IMR-90 (cell line): ENCODE measurements at places on chromosomes 4 and X.

DNA sequence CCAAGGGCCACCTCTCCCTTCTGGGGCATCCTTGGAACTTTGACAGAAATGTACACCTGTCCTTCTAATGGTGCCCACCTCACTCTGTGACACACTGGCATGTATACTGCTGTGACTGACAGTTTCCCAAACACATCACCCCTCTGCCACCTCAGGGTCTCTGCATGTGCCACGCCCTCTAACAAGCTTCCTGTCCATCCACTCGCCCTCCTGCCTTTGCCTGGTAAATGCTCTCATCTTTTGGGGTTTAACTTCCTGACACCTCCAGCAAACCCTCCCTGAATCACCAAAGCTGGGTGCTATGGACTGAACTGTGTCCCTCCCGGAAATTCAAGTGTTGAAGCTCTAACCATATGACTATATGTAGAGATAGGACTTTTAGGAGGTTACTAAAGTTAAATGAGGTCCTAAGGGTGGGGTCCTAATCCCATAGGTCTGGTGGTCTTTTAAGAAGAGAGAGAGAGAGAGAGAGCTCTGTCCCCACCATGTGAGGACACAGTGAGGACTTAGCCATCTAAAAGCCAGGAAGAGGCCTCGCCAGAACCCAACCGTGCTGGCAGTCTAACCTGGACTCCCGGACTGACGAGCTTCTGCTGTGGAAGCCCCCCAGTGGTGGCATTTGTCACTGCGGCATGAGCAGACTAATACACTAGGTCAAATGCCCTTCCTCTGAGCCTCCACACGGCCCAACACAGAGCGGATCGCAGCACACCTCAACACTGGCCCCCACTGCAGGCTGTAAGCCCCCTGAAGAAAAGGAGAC lies 95.6 kb downstream of the AFAP1 start:
- DNase-seq: peak; percentile 89

- peak; percentile 17 for DNase-seq
Measured at GRCh38 chr4:146488495-146489174, 33.1 kb downstream of the SLC10A7 start.

GRCh38 chr4:139682741-139683151 lies 17.1 kb downstream of the MGST2 start:
- no peak for DNase-seq

DNA sequence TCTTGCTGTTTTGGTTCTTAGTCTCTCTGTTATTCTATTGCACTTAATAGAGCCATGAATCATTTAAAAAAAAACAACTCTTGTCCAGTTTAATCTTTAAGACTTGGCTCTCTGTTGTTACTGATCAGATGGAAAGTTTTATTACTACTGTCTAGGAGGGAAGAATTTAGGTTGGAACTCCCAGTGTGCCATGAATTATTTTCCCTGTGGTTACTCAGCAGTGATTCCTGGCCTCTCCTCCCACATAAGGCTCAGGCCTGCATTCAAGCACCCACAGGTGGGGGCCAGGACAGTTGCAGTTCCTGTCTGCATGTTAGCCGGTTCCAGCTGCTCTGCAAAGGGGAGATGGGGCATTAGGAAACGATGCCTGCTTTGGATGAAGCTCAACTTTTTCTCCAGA lies 29.8 kb upstream of the ESX1 start:
- no peak for DNase-seq

GRCh38 chrX:41001327-41001726 lies 83.9 kb upstream of the USP9X start:
- no peak for DNase-seq

- no peak for DNase-seq
Measured at GRCh38 chr4:184282895-184283654, 65.4 kb upstream of the ENPP6 start.

DNA sequence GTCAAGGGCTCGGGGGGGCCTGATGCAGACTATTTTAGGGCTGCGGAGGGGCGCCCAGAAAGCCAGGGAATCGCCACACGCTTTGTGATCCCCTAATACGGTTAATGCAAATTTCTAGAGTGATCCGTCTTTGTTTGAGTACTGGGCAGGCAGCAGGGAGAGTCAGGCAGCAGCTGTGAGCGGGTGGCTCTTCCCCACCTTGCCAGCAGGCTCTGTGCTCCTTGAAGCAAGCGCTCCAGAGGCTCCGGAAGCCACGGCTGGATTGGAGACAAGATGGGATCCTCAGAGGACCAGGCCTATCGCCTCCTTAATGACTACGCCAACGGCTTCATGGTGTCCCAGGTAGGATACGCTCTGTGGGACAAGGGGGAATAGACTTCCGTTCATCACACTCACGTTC lies at the start of gene ASMT:
Gene ASMT, plus strand, starts transcription at position 133 of the 400 bp plus-strand sequence. Its CDS starts 141 bp downstream, at position 274.
- DNase-seq: no peak

- peak; percentile 72 for DNase-seq
Measured at GRCh38 chr4:4574792-4575191, 32.9 kb upstream of the STX18 start.

- DNase-seq: peak; percentile 13
Measured at GRCh38 chr4:7547368-7548040, 112.8 kb upstream of the PSAPL1 start.

- no peak for DNase-seq
Measured at GRCh38 chr4:40514497-40514951, 115.1 kb downstream of the RBM47 start.

GRCh38 chrX:74065831-74066390 lies 238.1 kb upstream of the ZCCHC13 start:
- no peak for DNase-seq

- no peak for DNase-seq
Measured at GRCh38 chr4:10079912-10080588, 36.5 kb downstream of the WDR1 start.
